ENCODE measurements at places on chromosomes 4 and X.

GRCh38 chr4:11743236-11743635 is 314.5 kb upstream of the HS3ST1 start:
- DNase-seq = no peak

DNA sequence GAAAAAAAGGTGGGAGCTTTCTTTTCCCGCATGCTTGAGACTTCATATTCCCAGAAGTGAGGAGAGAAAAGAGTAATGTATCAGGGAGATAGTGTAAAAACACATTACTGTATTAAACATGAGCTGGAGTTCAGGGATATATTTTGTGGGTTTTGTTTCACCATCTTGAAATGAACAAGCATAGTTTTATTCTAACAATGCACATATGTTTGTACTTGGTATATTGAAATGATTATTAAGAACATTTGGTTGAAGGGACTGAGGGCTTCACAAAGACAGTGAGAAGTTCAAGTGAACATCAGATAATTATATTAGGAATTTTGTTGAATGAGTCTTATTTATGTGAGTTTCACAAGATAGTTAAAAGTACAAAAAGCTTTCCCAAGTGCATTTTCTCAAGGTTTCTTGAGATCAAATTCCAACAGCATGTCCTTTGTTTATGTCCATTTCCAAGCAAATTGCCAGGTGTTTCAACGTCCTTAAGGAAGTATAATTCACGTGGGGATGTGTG is 368.8 kb downstream of the ANKRD50 start:
- DNase-seq = no peak

DNA sequence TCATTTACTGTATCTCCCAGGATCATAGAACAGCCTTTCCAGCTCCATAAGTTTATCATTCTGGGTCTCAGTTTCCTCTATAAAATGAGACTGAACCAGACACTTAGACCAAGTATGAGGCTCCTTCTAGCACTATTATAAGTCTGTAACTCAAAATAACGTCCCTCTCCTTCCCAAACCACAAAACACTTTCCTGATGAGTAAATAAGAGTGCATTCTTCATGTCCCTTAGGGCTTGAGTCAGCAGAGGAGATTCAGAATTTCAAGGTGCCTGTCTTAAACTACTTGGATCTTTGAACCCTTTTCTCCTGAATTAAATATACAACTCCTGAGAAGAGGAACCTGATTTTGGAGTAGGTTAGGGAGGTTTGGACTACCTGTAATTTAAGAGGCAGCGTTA is 62.6 kb downstream of the GLRA2 start:
- no peak for DNase-seq

GRCh38 chr4:22500128-22500611 is 15.7 kb downstream of the ADGRA3 start:
- no peak for DNase-seq

DNA sequence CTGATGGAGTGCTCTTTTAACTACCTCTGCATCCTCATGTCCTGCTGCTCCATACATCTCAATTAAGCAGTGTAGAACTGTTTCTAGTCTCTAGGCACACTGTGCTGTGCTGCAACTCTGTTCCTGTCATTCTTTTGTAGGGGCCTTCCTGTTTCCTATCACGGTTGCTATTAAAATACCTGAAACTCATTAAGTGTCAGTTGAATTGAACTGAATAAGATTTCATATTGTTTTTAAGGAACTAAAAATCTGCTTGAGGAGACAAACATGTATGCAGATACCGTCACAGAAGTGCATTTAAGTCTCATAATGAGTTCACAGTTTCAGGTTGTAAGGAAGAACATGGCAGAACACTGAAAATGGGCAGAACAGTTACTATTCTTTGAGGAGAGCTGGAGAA is 170.1 kb downstream of the LARP7 start:
- no peak for DNase-seq

GRCh38 chrX:41559235-41560052 is 112.3 kb downstream of the NYX start:
- no peak for DNase-seq

- no peak for DNase-seq
These were observed 2.8 kb upstream of the PRDX4 start for GRCh38 chrX:23664496-23664895.

All from germinal center (tissue), 1 donor.